ENCODE measurements at places on chromosomes 3 and 15.

DNA sequence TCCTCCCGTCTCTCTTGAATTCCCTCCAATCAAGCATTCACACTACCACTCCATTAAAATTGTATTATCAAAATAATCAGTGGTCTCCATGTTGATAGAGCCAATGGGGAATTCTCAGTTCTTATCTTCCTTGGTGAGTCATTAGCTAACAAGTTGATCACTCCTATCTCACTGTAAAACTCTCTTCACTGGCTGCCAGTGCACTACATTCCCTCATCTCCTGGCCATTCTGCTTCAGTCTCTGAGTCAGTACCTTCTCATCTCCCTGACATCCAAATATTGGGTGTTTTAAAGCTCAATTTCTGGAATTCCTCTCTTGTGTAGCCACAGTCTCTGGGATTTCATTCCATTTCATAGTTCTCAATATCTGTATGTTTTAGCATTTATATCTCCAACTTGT is 175.2 kb downstream of the ALDH1A2 start:
- no peak for DNase-seq

DNA sequence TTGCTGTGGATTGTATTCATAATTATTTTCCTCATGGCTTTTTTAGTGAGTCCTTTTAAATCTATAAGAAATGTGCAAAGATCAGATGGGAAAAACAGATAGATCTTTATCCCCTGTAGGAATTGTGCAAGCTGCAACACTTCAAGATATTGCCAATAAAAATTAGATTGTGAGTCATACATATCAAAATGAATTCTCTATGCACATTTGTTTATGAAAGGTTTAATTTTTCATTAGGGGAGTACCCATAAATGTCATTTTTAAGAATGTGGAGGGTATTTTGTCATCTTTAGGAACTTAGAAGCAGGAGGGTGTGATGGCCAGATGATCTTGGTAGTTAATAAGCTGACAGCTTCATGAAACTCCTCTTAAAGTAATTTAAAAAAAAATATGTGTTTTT is 2.9 kb downstream of the PIAS1 start:
- DNase-seq = no peak

DNA sequence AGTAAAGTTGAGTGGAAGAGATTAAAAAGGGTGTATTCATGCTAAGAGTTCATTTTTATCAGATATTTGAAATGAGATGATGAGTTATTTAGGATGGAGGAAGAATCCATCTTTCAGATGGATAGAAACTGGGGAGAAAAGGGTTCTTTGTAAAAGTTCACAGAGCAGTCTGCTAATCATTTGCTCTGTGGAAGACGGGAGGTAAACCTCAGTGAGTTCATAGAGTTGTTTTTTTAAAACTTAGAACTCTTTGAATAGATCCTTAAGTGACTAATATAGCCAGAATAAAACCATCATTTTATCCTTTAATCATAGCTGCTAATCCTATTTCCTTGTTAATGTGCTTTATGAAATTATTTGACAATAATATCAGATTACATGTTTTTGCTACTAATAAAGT is 5.1 kb downstream of the RASA2 start:
- no peak for DNase-seq

DNA sequence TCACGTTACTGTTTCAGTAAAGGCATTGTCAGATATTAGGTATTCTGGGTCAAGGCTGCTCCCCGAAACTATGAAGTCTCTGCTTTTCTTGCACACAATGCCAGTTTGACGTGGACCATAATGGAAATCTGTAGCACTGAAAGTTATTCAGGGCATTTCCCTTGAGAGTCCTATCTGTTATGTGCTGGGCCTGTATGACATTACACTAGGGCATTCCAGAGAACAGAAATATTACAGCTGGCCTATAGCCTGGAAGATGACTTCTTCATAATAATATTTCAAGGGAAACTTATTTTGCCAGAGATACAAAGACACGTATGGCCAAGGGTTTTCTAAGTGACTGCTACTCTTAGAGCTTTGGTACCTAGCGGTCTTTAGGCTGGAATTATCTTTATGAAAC is 613.6 kb upstream of the CBLB start:
- DNase-seq = no peak

DNA sequence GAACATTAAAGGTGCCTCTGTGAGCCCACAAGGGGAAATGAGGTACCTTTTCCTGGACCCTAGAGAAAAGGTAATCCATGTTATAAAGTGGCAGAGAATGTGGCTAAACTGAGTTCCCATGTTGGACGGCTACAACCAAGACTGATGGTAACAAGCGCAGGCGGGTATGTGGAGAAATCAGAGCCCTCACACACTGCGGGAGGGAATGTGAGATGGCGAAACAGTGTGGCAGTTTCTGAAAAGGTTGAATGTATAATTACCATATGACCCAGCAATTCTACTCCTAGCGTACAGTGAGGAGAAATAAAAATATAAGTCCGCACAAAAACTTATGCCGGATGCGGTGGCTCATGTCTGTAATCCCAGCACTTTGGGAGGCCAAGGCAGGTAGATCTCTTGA is 24.1 kb upstream of the SHISA5 start:
- peak; percentile 75 for DNase-seq

DNA sequence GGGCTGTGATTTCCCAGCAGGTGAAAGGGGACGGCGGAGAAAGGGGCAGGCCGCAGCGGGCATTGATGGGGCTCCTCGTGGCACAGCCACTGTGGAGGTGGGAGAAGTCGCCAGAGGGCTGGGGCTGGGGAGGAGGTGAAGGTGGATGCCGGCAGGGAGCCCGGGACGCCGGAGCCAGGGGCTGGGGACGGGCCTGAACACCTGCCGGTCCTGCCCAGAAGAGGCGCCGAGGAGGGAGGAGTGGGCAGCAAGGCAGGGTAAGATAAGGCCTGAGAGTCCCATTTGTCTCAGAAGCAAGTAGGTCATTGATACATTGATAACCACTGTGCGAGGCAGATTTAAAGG is 571 bp upstream of the RARRES1 start:
- DNase-seq = no peak

DNA sequence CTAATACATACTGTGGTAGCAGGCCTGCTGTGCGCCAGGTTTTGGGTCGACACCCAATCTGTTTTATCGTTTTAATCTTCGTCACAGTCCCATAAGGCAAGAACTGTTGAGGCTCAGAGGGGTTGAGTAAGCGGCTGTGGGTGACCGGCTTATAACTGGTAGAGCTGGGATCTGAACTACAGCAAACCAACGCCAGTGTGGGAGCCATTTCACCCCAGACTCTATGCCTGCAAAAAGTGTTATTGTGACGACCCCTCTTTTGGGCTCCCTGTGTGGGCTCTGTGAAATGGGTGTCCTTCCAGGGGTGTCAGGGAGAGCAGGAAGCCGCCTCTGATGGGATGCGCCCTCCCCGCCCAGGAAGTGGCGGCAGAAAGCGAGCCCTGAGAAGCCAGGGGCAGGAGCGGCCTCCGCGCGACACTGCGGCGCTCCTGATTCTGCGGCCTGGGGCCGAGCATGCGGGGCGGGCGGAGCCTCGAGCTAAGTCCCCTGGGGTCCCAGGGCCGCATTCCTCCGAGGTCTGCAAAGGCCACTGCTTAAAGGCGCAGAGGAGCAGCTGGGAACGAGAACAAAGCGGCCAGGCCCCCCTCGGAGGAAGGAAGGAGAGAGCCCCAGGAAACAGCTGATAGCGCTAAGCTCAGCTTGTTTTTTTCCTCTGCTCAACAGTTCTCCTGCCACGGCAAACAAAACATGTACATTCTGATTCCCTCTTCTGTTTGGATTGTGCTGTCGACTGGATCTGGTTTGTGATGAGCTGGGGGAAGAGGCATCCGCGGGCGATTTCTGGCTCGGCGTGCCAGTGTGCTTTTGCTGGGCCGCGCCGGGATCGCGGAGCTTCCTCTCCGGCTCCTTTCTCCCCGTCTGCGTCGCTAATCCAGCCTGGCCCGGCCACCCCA is 33.9 kb downstream of the GRK7 start:
- peak; percentile 52 for DNase-seq

DNA sequence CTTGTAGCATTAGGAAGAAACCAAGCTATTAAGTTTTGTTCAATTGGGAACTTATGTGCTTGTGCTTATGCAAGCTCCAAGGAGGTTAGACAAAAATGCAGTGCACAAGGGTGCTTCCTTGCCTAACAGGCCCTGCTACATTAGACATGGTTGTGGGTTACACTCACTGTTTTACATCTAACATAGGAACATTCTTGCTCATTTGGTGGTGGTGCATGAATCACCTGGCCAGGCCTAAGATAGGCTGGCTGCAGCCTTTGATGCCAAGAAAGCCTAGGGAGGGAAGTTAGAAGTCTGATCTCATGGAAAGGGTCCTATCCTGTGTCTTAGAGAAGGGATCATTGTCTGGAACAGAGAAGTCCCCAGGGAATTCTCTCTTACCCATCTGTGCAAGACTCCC is 43.5 kb downstream of the CA12 start:
- DNase-seq = no peak

- peak; percentile 8 for DNase-seq
Observed at GRCh38 chr3:33023176-33024136, 72.0 kb downstream of the CCR4 start.

DNA sequence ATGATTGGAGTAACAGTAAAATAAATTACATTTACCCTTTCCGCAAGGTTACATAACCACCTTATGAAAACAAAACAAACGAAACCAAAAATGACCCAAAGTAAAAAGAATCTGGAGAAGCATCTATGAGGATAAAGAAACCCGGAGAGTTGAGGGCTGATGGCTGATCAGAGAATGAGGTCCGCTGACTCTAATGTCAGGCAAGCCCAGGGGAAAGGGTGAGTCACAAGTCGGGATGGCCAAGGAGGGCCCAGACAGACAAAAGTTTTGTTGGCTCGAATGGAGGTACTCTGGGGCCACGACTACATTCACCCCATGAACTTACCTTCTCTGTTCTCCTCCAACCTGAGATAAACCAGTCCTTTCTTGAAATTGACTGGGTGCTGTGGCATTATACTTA is 95.7 kb downstream of the RORA start:
- no peak for DNase-seq

DNA sequence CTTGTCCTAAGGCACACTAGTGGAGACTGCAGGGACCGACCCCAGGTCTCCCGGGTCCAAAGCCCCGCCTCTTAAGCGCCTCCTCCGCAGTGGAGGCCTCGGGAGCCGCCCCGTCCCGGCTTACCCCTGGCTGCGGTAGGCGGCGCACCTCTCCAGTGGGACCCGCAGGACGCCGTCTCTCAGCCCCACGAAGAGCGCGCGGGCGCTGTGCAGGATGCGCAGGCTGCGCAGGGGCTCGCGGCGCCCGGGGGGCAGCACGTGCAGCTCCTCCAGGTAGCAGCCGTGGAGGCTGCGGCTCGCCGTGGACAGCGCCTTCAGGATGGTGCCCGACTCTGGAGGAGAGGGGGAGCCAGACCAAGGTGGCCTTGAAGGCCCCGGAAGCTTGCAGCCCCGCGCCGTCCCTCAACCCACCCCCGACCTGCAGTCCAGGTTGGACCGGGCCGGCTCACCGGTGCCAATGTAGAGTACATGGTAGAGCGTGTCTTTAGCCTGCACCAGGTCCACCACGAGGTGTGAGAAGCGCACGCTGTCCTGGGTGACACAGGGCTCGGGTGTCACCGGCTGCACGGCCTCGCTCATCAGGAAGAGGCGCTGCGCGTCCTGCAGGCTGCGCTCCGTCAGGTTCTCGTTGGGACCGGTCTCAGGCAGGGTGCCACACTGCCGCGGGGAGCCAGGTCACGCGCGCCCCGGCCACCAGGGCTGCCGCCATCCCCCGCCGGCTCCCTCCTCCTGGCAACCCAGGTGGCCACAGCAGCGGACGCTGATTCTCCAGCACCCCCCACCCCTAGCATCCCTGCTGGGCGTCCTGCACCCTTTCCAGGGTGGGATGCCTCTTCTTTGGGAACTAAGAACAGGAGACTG is 105.5 kb downstream of the SEMA5B start:
- peak; percentile 34 for DNase-seq

Measured in HL-60 (cell line).